ENCODE measurements at places on chromosomes 11 and 22.

GRCh38 chr11:89201138-89201537 lies 23.5 kb downstream of the TYR start:
- no peak for DNase-seq

DNA sequence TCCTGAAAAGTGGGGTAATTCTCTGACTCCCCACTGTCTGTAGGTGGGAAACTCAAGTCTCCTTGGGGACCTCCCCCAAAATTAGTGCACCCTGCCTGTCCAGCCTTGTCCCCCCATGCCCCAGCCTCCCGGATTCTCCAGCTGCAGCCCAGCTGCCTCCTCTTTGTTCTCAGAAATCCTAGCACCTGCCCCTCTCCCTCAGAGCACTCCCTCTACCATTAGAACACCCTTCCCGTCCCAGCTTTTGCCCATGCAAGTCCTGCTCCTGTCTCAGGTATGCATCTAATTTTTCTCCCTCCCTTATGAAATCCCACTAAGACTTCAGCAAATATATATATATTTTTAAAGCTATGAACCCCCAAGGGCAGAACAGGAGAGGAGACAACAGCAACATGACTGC lies 37.3 kb downstream of the LRFN4 start:
- DNase-seq: no peak

GRCh38 chr22:38412435-38413084 lies 42.4 kb downstream of the KCNJ4 start:
- DNase-seq: no peak

GRCh38 chr11:80109031-80109430 lies 668.2 kb upstream of the TENM4 start:
- no peak for DNase-seq

- no peak for DNase-seq
Observed at GRCh38 chr22:49668402-49668801, 159.3 kb downstream of the BRD1 start.
